Activated CD8-positive, alpha-beta memory T cell treated with anti-CD3 and anti-CD28 coated beads for 1 hour (primary cell): ENCODE measurements at places on chromosomes 4 and X.

GRCh38 chr4:114728426-114728825 is 129.8 kb downstream of the UGT8 start:
- no peak for DNase-seq

DNA sequence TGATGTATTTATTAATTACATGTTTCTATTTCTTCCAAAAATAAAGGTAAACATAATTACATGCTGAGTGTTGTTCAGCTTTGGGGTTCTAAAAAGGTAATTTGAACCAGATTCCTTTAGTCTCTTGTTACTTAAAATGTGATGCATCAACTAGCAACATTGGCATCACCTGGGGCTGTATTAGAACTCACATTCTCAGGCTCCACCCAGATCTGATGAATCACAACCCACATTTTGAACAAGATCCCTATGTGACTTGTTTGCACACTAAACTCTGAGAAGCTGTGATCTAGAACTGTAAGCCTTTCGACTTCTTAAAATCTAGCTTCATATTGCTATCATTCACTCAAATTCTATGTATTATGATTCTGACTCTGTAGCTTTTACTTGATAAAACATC is 23.0 kb upstream of the HS3ST1 start:
- DNase-seq, result no peak

GRCh38 chr4:76610751-76611547 is 175.9 kb downstream of the SHROOM3 start:
- no peak for DNase-seq

GRCh38 chrX:137575596-137576255 is 9.8 kb downstream of the ZIC3 start:
- no peak for DNase-seq

- no peak for DNase-seq
Observed at GRCh38 chr4:73619346-73619745, 890 bp downstream of the RASSF6 start.

DNA sequence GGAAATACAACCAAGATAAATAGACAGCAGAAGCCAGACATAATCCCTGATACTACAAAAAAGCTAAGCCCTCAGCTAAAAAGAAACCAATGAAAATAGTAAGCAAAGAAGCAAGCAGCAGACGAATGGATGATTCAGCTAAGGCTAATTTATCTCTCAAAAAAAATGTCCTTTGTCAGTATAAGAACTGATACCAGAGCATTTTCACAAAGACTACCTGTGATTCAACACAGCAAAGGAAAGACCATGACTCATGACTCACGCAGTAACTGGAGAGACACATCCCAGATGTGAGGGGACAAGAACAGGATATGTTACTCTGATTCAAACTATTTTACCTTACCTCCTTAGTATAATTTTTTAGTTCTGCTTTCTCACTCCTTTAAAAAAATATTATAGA is 22.7 kb upstream of the TMPRSS11F start:
- no peak for DNase-seq

- DNase-seq, result no peak
Observed at GRCh38 chrX:30973784-30974427, 84.9 kb upstream of the TAB3 start.

DNA sequence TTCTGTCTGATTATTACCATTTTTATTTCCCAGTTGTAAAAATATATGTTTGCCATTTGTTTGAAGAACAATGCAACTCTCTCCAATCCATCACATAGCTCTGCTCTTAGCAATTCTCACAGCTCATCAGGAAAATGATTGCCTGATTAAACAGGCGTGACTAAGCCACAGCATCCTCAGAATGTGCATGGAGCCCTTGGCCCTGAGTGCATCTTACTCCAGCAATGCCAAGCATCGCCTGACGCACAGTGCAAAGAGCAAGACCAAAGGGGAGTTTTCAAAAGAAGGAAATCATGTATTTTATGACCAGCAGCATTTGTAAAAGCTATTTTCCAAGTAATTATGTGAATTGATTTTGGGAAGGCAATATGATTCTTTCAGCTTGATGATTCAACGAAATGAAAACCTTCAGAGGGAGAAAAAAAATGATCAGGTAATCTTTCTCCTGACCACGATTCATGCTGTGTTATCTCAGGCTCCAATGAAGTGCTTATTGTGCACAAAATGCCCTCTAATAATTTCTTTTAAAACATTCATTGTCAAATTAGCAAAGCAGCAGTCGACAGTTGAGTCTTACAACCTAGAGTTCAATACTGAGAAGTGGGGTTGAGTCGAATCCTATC is 138.0 kb upstream of the FAM9B start:
- no peak for DNase-seq

- no peak for DNase-seq
Observed at GRCh38 chr4:133130171-133130570, 18.9 kb upstream of the PCDH10 start.

- DNase-seq, result no peak
Observed at GRCh38 chr4:124025428-124025827, 628.8 kb downstream of the SPRY1 start.

- no peak for DNase-seq
Observed at GRCh38 chr4:40389986-40390385, 54.9 kb downstream of the CHRNA9 start.

- no peak for DNase-seq
Observed at GRCh38 chr4:5292101-5292500, 240.8 kb downstream of the STK32B start.

- DNase-seq, result no peak
Observed at GRCh38 chrX:88908056-88908455, 161.0 kb downstream of the CPXCR1 start.

DNA sequence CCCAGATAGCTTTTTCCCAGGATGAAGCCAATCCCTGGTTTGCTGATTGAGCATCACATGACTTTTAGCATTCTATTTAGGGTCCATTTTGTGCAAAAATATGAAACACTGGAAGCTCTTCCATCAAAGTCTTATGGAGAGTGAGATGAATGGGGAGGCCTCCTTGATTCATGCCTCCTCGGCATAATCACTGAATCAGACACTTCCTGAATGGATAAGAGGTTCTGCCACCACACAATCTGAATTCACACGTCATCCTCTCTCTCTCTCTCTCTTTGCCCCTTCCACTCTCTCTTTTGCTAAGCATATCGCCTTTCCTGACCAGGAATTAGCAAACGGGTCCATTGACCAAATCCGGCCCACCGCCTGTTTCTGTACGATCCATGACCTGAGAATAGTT is 68.7 kb downstream of the CRMP1 start:
- DNase-seq, result no peak

DNA sequence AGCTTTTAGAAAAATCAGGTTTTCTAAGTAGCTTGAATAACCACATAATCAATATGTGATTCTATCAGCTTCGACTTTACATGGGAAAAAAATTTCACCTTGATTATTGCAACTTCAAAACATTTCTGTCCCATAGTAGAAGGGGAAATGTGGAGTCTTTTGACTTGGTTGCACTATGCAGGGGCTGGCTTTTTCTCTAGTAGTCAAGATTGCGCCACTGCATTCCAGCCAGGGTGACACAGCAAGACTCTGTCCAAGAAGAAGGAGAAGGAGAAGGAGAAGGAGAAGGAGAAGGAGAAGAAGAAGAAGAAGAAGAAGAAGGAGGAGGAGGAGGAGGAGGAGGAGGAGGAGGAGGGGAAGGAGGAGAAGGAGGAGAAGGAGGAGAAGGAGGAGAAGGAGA is 84.9 kb downstream of the MAML3 start:
- no peak for DNase-seq

- no peak for DNase-seq
Observed at GRCh38 chr4:1411436-1412375, 5.5 kb upstream of the NKX1-1 start.

DNA sequence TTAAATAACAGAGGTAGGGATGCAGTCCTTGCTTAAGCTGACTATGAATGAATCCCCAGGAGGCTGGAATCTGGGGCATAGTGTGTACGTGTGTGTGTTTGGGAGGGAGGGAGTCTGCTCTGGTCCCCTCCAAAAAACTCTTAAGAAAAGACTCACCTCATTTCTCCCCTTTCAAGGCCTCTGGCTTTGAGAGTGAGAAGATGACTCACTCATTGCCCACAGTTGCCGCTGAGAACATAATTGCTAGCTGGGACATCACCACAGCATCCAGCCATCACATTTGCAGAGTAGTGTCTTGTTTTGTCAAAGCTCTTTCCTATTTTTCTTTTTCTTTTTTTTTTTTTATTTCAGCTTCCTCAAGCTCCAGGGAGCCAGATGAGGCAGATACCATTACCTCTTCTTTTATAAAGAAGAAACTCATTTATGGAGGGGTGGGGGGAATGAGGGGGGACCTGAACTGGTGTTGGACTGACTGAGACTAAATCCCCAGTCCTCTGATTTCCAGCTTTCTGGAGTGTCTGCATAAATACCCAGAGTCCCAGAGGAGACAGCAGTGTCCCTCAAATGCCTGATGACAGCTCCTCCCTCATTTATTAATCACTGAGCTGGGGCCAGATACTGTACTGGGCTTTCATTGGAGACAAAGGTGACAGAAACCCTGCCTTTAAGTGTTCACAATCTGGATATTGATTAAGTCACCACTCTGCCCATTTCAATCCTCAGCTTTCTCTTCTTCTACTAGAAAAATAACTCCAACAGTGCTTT is 61.9 kb upstream of the LAS1L start:
- DNase-seq, result peak; percentile 27

DNA sequence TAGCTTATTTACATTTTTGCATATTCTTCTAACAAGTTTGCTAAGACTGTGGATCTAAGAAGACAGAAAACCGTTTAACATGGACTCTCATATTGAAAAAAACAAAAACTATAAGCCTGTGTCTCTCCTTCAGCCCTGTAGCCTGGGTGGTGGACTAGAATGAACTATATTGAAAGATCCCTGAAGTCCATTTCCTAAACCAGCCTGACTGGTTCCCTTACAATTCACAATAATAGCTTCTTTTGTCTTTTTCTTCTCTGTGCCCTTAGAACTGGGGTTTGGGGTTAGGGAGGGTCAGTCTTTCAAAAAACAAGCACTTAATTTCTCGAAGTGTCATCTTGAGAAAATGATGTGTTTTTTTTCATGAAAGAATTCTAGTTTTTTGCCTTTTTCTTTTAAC is 59.0 kb downstream of the GSTCD start:
- DNase-seq, result no peak

GRCh38 chr4:137967480-137968190 is 274.5 kb downstream of the SLC7A11 start:
- no peak for DNase-seq

DNA sequence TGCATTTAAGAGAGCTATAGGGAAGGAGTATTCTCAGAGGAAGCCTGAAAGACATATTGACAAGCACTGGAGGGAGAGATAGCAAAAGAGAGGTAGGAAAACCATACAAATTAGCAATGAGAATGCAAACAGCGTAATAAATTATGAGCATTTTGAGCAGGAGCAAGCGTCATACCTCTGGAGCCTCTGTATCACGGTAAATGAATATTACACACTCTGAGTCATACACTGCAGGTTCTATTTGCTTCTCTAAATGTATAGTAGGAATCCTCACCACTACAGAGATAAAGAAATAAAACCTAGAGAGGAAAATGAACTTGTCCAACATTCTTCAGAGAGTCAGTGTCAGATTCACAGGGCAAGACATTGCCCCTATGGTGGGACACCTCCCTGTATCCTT is 46.4 kb upstream of the GABRE start:
- DNase-seq, result no peak

GRCh38 chrX:102517326-102517725 is 787 bp upstream of the TMSB15A start:
- DNase-seq, result no peak

GRCh38 chr4:2962614-2963174 is 512 bp downstream of the NOP14 start:
- DNase-seq, result no peak

DNA sequence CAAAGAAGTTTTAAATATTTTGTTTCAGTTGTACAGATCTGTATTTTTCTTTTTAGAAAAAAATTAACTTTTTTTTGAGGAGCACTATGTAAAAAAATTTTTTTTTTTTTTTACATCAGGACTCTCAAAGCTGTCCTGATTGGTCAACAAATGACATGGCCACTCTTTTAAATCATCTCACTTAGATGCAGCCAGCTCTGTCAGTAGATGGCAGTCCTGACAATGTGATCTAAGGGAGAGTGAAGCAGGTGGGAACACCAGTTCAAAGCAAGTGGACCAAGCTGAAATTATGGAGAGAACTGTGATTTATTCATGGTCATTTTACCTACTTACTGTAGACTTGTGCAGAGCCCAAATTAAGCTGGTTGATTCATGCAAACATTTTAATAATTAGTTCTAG is 174.7 kb upstream of the GPRIN3 start:
- DNase-seq, result no peak

GRCh38 chr4:819401-820229 is 6.3 kb downstream of the CPLX1 start:
- no peak for DNase-seq

DNA sequence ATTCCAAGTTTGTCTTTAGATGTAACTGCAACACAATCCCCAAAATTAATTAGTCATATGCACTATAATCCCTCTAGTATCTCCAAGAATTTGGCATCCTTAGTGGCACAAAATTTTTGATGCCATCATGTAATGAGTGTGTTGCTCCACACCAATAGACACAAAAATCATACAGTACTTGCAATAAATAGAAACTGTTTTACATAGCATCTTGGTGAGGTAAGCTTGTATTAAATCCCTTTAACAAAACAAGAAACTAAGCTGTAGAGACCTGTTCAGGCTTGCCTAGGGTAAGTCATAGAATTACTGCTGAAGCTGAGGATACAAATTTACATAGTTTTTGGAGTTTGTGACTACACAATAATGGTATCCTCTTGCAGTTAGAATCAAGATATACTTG is 64.5 kb upstream of the PRSS12 start:
- no peak for DNase-seq

- DNase-seq, result no peak
Observed at GRCh38 chr4:110364911-110365520, 110.9 kb upstream of the ENPEP start.
